Activated gamma-delta T cell treated with Interleukin-2 at 50 U/mL for 16 hours (primary cell): ENCODE measurements at places on chromosomes 13 and 19.

GRCh38 chr13:23159205-23159759 lies 21.5 kb upstream of the SGCG start:
- no peak for DNase-seq

GRCh38 chr19:12796146-12797071 lies 5.1 kb downstream of the JUNB start:
- DNase-seq, result peak; percentile 74

DNA sequence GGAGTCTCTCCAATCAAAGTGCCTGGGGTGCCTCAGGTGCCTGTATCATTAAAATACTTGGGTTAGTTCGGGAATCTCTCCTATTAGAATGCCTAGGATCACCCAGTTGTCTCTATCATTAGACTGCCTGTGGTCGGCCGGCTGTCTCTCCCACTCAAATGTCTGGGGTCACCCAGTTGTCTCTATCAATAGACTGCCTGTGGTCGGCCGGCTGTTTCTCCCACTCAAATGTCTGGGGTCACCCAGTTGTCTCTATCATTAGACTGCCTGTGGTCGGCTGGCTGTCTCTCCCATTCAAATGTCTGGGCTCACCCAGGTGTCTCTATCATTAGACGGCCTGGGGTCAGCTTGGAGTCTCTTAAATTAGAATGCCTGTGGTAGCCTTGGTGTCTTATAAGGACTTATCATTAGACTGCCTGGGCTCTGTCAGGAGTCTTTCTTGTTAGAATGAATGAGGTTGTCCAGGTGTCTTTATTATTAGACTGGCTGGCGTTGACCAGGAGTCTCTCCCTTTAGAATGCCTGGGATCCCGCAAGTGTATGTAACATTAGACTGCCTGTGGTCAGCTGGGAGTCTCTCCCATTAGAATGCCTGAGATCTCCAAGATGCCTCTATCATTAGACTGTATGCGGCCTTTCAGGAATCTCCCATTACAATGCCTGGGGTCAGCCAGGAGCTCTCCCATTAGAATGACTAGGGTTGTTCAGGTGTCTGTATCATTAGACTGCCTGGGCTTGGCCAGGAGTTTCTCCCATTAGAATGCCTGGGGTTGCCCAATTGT lies 1555.5 kb downstream of the UQCRFS1 start:
- no peak for DNase-seq

DNA sequence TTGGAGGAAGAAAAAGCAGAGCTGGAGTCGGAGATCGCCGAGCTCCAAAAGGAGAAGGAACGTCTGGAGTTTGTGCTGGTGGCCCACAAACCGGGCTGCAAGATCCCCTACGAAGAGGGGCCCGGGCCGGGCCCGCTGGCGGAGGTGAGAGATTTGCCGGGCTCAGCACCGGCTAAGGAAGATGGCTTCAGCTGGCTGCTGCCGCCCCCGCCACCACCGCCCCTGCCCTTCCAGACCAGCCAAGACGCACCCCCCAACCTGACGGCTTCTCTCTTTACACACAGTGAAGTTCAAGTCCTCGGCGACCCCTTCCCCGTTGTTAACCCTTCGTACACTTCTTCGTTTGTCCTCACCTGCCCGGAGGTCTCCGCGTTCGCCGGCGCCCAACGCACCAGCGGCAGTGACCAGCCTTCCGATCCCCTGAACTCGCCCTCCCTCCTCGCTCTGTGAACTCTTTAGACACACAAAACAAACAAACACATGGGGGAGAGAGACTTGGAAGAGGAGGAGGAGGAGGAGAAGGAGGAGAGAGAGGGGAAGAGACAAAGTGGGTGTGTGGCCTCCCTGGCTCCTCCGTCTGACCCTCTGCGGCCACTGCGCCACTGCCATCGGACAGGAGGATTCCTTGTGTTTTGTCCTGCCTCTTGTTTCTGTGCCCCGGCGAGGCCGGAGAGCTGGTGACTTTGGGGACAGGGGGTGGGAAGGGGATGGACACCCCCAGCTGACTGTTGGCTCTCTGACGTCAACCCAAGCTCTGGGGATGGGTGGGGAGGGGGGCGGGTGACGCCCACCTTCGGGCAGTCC lies 5.0 kb downstream of the FOSB start:
- peak; percentile 21 for DNase-seq

GRCh38 chr13:30360586-30360985 lies 53.2 kb upstream of the KATNAL1 start:
- DNase-seq, result no peak

GRCh38 chr19:55485439-55486011 lies 537 bp downstream of the NAT14 start:
- DNase-seq, result no peak

GRCh38 chr13:106491463-106491862 lies 44.0 kb downstream of the EFNB2 start:
- no peak for DNase-seq

DNA sequence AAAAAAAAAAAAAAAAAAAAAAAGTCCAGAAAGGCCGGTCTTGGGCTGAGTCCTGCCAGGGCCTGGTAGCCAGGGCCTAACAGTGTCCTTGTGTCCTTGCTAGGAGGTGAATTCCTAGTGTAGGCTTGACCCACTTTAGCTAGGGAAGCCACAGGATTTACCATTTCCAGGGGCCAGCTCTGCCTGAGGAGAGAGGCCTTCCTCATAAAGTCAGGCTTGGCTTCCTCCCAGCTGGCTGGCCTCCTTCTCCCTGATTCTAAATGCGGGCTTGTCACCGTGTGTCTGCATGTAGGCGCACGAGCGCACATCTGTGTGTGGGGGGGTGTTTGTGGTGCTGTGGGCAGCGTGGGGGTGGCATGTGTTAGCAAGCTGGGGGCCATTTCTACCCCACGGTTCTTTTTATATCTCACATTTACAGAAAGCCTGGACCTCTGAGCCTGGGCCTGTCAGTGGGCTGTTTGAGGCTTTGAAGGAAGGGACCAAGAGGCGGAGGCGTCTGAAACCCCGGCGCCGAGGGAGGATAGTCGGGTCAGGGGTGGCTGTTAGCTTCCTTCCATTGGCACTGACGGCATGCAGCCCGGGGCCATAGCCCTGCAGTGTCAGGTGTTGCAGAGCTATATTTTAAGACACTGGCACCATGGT lies 31.7 kb downstream of the IER2 start:
- DNase-seq, result peak; percentile 56

DNA sequence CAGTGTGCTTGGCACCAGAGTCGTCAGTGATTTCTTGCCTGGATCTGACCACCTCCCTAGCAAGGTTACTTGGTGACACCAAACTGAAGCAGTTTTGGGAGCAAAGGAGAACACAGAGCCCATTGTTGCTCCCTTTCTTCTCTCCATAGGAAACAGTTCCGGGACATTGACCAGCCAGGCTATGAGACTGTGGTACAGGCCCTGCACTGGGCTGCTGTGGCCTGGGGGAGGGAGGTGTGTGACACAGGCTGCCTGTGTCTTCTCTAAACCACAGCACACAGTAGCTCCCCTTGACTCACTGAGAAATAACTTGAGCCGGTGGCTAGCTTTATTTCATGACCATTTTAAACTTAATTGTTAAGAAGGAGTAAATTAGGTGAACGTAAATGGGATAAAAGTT lies 214.8 kb upstream of the UBL3 start:
- no peak for DNase-seq

DNA sequence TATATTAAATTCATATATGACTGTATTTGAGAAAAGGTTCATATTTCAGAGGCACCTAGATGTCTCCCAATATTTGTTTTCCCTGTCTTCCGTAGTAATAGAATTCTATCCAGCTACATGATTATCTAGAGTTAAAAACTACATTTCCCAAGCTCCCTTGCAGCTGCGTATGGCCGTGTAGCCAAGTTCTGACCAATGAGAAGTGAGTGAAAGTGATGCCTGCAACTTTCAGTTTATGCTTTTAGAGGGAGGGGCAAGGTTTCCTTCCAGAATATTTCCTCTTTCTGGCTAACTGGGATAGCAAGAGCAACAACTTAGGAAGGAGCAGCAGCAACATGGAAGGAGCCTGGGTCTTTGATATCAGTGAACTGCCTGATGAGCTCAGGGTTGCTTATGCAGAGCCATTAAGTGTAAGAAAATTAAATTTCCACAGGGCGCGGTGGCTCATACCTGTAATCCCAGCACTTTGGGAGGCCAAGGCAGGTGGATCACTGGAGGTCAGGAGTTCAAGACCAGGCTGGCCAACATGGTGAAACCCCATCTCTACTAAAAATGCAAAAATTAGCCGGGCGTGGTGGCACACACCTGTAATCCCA lies 23.2 kb upstream of the CYP2A13 start:
- no peak for DNase-seq

DNA sequence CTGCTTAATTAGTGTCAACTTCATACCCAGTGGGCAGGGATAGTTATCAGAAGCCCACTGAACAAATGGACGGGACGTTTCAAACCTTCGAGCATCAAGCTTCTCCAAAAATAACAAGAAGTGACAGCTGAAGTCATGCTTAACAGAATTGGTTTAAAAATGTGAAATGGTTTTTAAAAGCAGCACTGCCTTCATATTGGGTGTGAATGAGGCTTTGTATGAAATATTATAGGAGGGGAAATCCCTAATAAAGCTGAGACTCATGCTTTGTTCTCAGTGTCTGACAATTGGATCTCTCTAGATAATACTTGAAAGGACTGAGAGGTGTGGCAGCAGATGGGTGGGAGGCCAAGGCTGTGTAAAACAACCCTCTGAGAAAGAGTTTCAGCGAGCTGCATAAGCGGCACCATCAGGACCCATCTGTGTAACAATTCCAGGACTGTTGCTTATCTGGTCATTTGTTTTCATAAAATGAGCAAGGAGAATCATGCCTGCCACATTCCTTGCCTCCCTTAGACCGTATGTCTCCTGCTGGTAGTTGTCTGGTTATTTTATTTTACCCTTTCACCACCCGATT lies 667.7 kb downstream of the DIAPH3 start:
- DNase-seq, result no peak

- DNase-seq, result no peak
Measured at GRCh38 chr13:97559981-97560380, 126.0 kb downstream of the RAP2A start.

DNA sequence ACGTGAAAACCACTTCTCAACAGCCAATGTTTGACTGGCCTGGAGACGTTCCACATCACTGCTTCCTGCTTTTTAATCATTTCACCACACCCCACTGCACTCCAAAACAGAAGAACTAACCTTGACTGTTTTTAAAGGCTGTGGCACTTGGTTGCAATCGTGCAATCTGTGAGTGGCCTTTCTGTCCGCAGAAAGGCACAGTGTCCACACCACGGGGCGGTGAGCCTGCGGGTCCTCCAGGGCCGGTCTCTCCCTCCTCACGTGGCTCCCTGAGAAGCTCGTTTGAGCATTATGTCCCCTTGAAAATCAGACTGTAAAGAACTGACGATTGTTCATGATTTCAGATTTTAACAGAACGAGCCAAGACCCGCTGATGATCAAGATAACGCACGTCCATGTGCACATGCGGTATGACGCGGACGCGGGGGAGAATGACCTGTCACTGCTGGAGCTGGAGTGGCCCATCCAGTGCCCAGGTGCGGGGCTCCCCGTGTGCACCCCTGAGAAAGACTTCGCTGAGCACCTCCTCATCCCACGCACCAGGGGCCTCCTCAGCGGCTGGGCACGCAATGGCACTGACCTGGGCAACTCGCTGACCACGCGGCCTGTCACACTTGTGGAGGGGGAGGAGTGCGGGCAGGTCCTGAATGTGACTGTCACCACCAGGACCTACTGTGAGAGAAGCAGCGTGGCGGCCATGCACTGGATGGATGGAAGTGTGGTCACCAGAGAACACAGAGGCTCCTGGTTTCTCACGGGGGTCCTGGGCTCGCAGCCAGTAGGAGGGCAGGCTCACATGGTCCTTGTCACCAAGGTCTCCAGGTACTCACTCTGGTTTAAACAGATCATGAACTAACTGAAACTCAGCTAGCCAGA lies 13.0 kb downstream of the PROZ start:
- DNase-seq, result no peak

- no peak for DNase-seq
Measured at GRCh38 chr13:51562011-51562671, 22.1 kb upstream of the WDFY2 start.

DNA sequence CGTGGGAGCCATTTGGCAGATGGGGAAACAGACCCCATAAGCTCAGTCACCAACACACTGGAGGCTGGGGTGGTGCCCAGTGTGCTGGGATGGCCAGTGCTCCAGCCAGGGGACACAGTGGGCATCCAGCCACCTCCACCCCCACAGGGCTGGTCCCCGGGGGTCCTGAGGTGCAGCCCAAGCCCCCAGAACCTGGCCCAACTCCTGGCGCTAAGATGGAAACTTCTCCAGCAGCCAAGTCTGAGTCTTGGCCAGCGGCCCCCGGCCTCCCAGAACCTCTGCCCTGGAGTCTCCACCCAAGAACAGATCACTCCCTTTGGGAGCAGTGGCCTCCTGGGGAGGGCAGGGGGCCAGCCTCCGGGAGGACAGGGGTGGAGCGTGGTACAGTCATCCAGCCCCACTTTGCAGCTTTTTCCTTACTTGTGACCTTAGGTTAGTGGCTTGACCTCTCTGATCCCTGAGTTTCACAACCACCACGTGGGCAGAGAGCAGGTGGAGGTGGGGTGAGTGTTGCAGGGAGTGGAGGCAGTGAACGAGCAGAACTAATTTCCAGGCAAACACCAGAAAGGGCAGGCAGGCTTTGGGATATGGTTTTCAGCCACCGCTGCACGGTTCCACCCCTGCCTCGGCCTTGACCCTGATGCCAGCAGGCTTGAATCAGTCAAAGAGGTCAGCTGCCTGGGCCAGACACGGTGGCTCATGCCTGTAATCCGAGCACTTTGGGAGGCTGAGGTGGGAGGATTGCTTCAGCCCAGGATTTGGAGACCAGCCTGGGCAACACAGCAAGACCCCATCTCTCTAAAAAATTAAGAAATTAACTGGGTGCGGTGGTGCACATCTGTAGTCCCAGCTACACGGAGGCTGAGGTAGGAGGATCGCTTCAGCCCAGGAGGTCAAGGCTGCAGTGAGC lies 4.3 kb upstream of the NRTN start:
- no peak for DNase-seq

- DNase-seq, result no peak
Measured at GRCh38 chr13:112732679-112733078, 42.8 kb downstream of the ATP11A start.

GRCh38 chr19:54179921-54180461 lies 7.0 kb upstream of the TMC4 start:
- DNase-seq, result no peak

DNA sequence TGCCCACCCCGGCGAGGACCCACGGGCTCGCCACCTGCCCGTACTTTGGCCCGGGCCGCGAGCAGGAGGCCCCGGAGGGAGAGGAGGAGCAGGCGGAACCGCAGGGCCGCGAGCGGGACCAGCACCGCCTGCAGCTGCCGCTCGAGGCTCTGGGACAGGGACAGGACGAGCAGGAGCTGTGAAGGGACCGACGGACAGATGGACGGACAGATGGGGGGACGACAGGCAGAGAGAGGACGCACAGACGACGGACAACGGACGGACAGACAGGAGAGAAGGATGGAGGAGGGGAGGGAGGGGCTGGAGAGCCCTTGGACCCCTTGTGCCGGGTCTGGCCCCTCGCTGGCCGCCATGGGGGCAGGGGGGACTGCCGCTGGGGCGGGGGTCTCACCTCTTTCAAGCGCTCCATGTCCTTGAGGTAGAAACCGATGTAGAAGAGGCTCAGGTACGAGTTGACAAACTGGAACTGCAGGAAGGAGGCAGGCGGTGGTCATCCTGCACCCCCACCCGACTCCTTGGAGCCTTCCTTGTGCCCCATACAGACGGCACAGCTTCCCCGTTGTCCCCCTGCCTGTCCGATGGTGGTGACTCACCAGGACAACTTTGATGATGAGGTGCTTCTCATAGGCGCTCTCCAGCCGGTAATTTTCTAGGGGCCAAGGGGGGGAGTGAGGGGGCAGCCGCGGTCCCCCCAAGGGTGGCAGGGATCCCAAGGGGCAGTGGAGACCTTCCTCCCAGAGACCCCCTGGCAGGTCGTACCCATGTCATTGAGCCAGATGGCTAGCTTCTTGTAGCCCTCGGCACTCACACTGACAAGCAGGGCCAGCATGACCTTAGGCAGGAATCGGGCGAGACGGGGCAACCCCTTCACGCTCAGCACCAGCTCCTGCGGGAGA lies 5.0 kb downstream of the ANO8 start:
- DNase-seq, result no peak
